ENCODE measurements at places on chromosomes 2 and 18.

DNA sequence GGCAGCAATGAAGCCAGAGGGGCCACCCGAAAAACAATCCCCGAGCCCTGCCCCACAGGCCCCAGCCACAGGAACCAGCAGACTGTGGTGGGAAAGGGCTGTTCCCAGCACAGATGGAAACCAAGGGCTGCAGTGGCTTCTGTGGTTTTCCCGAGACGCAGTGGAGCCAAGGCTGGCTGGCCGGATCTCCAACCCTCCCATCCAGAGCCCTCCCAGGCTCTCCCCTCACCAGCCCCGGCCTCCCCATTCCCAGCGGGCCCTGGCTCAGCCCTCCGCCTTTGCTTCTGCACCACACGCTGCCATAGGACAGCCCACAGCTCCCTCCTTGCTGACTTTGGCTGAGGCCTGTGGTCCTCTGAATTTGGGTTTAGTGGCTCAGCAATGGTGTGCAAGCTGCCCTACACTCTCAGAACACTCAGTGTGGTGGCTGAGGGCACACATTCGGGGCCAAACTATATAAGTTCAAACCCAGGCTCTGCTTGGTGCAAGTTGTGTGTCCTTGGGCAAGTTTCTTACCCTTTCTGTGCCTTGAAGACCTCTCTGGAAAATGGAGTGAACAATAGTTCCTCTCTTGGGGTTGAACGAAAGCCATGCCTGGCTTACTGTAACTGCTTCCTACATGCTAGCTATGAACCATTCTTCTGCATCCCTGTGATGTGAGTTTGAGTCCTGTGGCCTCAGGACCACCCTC lies 200.1 kb downstream of the SMAD7 start:
- no peak for DNase-seq

DNA sequence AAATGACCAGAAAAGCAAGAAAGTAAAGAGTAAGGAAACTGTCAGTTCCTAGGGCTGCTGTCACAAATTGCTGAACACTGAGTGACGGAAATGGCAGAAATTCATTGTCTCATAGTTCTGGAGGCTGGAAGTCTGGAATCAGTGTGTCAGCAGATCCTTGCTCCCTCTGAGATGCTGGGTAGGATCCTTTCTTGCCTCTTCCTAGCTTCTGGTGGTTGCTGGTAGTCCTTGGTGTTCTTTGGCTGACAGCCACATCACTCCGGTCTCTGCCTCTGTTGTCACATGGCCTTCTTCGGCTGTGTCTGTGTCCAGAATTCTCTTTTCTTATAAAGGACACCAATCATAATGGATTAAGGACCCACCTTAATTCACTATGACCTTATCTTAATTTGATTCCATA lies 21.9 kb downstream of the PLEKHB2 start:
- DNase-seq, result no peak

DNA sequence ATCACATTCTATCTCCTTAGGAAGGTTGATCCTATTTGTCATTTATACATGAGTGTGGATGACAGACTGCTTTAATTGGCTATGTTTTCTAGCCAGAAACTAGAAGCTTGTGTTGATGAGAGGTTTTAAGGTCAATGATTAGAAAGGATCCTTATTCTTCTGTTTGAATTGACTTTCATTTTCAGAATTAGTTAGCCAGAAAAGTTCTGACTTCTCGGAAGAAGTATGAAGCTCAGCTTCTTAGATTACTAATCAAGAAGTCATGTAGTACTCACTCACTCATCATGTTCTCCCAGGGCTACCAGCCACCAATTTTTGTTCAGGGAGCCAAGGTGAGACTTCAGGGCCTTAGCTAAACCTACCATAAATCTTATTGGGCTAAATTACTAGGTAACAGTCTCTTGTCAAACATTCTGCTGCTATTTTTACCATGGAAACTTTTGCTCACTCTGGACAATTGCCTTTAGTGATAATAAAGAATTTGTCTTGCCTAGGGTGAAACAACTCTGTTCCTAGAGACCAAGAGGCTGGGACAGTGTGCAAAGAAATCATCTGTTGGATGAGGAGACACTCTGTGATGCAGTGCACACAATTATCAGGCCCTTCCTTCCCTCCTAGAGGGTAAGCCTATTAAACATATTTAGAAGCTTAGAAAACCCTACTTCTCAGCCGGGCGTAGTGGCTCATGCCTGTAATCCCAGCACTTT lies 111.6 kb upstream of the DNMT3A start:
- DNase-seq, result no peak

GRCh38 chr2:27663285-27664153 lies at the start of the genes SLC4A1AP and SUPT7L:
TSS of gene SLC4A1AP (plus strand) at chr2:27663889. CDS start at chr2:27663915, 26 bp downstream.
TSS of gene SUPT7L (minus strand) at chr2:27663614. CDS start at chr2:27662192, 1,422 bp downstream.
- peak; percentile 69 for DNase-seq

DNA sequence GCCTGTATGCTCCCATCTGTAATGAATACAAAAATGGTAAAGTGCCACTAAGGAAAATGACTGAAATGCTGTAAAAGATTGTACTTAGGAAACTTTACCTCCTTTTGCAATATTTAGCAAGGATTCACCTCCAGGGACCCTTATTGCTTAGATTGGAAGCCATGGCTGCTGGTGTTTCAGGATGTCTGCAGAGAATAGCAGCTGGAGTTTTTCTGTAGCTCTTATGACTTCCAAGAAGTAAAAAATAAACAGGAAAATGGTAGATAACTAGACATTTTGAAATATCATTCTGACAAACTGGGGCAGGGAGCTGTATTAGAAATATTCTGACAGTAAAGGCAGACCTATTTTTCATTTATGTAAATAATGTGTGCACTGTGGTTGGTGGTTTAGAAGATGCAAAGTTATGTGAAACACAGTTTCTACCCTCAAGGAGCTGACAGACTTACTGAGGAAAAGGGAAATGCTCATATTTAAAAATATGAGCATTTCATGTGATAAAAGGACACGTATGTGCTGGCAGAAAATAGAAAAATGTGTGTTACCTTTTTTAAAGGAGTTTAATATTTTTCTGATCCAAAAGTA lies 224.9 kb upstream of the BOD1L2 start:
- DNase-seq, result no peak

DNA sequence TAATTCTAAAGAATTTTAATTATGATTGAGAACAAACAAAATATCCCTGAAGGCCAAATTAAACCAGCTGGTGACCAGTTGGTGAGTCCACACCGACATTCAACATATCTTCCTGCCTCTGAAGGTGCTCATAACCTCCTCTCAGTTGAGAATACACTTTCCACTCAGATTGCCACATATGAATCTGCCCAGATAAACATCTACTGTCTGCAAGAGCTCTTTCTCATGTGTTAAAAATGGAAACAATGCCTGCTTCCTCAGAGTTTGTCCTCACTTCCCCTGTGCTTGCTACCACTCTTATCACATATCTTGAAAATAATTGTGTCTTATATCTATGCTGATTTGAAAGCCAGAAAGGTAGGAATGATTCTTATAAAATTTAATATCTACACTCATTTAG lies 177.7 kb upstream of the GULP1 start:
- DNase-seq, result no peak

- no peak for DNase-seq
Observed at GRCh38 chr2:188805219-188805618, 169.0 kb upstream of the COL3A1 start.

- no peak for DNase-seq
Observed at GRCh38 chr2:99846462-99847107, 295.8 kb downstream of the AFF3 start.

Data from tibial nerve (tissue), 4 donors.